NAMALWA (cell line): ENCODE measurements at places on chromosomes 6 and 20.
A peak's percentile ranks its signal among the peaks of the same experiment; 100 is the strongest.

DNA sequence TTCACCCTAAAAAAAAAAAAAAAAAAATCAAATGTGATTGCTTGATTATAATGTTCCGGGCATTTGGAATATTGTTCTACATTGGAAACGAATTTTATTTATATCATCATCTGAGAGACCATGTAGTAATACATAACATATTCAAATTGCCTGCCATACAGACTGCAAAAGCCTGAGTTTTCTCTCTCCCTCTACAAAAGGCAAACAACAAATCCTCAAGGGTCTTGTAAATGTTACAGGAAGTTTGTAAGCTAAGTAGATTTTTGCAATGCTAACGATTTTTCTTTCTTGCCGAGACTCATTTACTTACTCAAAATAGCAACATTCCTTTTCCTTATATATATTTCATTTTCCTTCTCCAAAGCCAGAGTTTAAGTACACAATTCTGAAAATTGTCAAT, 49.0 kb upstream of the HTR1E start:
- DNase-seq = no peak

DNA sequence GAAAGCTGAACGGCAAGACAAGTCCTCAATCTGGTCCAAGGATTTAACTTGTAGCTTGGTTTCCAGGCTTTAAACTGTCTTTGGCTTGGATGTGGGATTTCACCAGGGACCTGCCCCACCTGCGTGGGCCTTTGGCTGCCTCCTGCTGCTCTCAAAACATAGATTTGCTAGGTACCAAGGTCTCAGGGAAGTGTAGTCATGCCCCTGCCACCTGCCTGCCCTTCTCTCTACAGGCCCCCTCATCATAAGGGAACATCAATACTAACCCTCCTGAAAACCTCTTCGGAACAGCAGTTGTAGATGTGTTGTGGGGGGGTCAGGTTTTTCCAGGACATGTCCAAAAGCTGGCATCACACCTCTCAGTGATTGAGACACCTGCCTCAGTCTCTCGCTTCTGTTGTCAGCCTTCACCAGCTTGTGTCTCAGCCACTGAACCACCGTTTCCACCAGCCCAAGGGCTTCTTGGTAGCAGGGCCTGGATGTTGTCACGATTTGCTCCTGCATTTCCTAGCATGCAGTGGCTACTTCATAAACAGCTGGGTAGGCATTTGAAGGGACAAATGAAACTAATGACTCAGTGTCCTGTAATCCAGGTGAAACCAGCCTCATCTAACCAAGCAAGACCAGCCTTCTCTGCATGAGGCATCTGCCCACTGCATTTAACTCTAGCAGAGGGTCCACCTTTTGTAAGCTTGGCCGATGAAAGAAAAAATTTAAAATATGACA, 141.6 kb upstream of the THBS2 start:
- DNase-seq = no peak

DNA sequence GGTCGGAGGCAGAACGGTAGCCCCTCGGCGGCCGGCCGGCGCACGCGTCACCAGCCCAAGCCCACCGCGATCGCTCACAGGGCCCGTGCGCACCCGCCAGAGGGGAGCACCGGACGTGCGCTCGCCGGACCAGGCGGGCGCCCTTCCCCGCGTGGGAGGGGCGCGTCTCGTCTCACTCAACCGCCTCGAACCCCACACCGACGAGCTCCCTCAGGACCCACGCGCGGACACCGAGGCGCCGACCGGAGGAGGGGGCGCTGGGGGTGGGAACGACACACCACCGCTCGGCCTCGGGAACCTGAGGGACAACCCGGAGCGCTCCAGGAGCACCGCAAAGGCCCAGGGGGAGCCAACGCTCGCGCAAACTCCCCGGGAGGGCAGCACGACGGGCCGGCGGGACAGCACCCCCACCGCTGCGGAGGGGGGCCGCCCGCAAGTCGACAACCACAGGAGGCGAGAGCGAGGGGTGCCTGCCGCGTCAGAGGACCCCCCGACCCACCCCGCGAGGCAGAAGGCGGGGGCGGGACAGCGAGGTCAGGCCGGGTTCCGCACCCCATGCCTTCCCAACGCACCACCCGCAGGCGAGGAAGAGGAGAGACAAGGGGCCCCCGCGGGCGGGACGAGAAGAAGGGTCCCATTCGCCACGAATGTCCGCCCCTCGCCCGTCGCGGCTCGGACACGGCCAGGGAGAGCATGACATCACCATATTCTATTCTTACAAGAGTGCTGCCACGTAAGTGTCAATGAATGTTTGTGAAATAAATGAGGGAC, 512.7 kb upstream of the ZNF337 start:
- DNase-seq = no peak

- DNase-seq = no peak
Measured at GRCh38 chr20:50514750-50515149, 4.6 kb downstream of the PTPN1 start.

DNA sequence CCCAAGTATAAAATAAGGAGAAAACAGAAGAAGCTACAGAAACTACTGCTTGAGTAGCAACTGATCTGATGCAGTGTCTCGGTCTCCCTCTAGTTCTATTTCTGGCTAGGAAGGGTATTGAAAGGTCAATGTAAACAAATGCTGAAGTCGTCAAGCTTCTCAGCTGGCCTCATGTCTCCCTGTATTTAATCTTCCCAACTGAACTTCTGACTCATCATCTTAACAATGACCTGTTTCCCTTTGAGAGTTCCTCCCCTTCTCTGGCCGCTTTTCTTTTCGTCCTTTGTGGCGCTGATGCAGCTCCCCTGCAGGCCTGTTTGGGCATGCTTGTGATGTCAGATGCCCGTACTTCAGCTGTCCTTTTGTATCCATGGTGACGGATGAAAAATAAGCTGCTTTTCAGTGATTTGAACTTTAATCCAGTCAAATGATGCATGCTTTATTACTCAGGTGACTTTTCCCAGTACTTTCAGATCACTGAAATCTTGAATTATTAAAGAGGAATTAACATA, 7.8 kb upstream of the LCA5 start:
- DNase-seq = peak; percentile 87

- DNase-seq = no peak
Measured at GRCh38 chr6:4607793-4608192, 168.4 kb upstream of the CDYL start.

DNA sequence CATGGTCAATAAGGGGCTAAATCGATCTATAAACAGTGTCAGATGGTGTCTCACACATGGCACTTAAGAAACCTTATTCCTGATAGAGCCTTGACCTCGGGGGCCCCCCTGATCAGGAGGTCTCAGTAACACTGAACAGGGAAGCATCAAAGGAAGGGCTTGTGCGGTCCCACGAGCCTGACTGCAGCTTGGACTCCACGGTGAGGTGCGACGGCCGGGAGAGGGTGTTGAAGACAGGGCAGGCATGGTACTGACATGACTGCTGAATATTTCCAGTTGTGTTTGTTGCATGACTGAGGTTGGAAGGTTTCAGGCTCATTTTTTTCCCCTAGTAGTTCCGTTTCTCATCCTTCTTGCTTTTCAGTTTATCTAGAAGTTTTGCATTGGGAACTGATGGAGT, 107.1 kb upstream of the JAG1 start:
- DNase-seq = no peak

- no peak for DNase-seq
Measured at GRCh38 chr20:37311710-37312355, 22.4 kb downstream of the MANBAL start.

DNA sequence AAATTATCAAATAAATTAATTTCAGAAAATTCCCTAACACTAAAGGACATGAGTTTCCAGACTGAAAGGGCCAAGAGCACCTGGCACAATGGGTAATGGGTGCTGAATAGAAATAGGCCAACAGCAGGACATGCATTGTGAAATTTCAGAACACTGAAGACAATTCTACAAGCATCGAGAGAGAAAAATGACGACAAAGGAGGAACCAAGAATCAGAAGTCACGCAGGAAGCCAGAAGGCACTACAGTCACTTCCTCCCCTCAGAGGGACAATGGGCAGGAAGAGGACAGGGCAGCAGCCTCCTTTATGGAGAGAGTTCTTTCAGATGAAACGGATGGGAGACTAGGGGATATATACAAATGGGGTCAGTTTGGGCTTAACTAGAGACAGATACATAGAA, 29.6 kb downstream of the PCNA start:
- peak; percentile 25 for DNase-seq

DNA sequence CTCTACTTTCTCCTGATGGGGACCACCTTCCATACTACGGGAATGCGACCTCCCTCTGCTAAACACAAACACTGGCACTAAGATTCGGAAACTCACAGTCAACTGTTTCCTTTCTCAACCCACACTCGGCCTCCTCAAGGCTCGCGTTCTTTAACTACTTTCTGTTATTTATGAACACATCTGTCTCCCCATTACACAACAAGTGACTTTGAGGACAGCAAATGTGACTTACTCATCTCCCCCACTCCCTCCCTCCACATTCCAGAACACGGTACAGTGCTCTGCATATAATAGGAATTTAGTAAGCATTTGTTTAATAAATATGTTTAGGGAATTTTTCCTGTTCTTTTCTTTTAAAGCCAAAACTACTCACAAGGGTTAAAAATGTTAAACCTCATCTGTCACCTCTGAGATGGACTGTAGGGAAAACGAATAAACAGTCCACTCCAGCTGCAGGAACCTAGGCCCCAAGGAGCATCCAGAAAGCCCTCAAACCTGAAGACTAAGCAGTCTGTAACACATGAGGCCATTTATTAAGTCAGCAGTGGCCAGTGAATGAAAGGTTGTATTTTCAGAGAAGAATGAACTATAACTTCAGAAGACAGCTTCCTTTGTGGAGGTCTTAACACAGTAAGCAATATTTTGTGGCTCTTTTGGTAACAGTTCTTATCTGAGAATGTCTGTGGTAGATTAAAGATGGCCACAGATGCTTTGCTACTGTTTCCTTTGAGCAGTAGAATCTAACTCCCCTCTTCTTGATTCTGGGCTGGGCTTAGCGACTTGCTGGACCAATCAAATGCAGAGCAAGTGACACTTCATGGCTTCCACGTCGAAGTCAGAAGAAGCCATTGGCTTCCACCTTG, 209.6 kb upstream of the DTNBP1 start:
- no peak for DNase-seq

DNA sequence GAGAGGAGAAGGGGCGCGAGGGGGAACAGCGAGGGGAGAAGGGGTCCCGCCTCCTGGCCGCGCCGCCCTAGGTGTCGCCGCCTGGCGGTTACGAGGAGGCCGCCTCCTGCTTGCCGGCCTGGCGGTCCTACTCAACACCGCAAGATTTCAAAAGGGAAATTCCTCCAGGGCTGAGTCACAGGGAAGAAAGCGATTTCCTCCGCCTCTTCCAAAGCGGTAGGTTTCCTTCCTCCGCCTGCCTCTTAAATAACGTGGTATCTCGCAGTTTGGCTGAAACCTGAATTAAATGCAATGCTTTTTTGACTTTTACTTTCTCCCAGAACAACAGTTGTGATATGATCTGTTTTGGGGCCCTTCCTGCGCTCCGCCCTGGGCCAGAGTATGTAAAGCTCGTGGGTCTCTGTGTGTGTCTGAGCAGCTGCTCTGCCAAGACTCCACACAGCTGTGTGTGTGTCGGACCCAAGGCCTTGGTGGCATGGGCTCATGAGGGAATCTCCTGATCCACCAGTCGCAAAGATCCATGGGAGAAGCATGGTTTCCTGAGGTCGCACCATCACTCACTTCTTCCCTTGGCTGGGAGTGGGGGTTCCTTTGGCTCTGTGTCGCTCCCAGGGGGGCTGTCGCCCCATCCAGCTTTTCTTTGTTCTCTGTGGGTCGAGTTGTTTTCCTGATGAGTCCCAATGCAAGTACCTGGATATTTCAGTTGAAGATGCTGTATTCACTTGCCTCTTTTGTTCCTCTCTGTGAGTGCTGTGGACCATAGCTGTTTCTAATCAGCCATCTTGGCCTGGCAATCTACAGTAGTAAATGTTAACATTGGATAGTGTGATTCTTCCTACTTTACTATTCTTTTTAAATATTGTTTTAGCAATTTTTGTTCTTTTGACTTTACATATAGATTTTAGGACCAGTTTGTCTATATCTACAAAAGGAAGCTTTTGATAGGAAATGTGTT, 31.6 kb upstream of the NOTCH4 start:
- DNase-seq = no peak

DNA sequence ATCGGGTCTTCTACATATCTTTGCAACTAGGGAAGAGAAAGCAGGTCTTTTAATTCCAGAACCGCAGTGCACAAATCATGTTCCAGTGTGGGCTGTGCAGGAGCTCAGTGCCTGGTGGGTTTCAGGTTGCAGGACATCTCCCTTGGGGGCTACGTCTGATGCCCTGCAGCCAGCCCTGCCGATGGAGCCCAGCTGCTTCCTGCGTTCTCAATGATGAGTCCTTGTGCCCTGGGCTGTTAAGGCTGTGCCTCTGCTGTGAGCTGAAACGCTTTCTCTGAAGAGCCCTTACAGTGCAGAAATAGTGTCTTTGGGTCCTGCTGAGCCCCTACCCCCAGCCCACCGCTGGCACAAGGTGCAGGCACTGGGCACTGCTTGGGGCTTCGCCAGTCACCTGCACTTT, 192.9 kb downstream of the SYNDIG1 start:
- no peak for DNase-seq

DNA sequence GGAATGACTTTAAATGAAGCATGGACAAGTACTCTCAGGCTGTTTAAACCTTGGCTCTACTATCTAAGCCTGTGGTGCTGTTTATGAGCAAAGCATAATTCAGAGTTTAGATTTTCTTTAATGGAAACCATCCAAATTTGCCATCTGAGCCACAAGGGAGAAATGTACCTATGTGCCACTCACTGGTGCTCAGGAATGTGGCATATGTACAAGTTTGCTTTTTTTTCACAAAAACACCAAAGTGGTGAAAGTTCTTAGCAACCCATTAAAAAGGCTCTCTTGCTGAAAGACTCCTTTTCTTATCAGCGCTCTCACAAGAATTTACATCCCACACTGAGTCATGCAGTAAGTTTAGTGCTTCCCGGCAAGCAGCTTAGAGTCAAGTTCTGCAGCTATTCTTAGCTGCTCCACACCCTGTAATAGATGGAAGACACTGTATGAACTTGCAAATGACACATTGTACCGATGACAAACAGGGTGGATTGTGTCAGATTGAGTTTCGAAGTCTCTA, 57.3 kb upstream of the MLIP start:
- no peak for DNase-seq

GRCh38 chr6:166389119-166389518, 6.4 kb upstream of the MPC1 start:
- DNase-seq = no peak

DNA sequence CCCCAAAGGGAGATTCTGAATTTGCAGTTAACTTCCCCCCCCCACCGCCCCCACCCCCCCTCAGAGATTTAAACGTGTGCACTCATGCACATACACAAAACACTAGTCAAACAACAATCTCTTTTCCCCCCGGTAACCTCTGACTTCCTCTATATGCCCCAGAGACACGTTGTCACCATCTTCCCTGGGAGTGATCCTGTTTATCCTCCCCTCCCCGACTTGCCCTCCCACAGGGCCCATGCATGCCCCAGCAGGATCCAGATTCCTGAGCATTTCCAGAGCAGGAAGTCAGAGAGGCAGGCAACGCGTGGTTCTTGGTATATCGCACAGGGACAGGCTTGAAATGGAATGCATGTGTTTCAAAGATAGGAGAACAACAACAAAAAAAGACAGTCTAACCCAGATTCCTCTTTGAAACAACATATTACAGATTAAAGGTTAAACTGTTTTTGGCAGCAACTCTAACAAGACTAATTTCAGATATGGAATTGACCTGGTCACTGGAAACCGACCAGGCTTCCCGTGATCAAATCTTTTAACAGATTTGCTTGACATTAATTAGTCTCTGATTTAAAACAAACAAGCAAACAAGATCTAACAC, 1.3 kb downstream of the BLCAP start:
- peak; percentile 46 for DNase-seq
